ENCODE measurements at places on chromosomes 12 and 14.

- DNase-seq = no peak
Measured at GRCh38 chr12:28536088-28536487, 345.8 kb downstream of the CCDC91 start.

DNA sequence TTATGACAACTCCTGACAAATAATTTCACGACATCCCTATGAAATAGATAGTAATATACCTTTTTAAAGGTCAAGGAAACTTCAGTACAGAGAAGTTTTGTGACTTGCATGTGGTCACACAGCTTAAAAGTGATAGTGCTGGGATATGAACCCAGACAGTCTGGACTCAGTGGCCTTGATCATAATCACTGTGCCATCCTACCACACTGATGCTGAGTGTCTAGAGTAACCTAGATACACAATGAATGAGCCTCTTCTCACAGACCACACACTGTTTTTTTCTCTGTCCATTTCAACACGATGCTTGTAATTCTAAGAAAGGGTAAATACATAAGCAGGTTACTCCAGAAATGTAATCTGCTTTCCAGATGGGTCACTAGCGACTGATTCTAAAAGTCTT, 88.2 kb downstream of the SYNE2 start:
- no peak for DNase-seq

DNA sequence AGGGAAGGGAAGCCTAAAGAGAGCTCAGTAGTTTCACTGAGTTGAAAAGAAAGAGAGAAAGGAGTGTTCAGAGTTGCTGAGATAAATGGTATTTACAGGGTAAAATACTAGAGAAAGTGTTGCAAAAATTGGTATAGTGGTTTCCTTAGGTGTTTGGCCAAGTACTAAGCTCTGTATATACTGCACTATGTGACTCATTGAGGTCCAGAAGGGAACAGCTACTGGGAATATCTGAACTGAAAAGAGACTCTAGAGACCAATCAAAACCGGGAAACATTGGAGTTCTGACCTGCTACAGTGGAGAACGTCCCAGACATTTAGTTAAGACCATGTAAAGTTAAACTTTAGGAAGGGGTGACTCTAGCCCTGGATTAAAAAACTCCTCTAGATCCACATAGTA, 42.7 kb upstream of the ALX1 start:
- DNase-seq = no peak

- DNase-seq = no peak
Measured at GRCh38 chr12:1473418-1473817, 121.0 kb downstream of the FBXL14 start.

Data from stimulated activated CD8-positive, alpha-beta memory T cell treated with anti-CD3 and anti-CD28 coated beads, Interleukin-7, amount 100 ng/mL, for 24 hours (primary cell).